Aorta (tissue), 5 donors: ENCODE measurements at places on chromosomes 12 and 14. TPM values are rescaled to one million over a fixed set of nuclear protein-coding genes. Genes with fewer than 3 reads are reported as not detected.

DNA sequence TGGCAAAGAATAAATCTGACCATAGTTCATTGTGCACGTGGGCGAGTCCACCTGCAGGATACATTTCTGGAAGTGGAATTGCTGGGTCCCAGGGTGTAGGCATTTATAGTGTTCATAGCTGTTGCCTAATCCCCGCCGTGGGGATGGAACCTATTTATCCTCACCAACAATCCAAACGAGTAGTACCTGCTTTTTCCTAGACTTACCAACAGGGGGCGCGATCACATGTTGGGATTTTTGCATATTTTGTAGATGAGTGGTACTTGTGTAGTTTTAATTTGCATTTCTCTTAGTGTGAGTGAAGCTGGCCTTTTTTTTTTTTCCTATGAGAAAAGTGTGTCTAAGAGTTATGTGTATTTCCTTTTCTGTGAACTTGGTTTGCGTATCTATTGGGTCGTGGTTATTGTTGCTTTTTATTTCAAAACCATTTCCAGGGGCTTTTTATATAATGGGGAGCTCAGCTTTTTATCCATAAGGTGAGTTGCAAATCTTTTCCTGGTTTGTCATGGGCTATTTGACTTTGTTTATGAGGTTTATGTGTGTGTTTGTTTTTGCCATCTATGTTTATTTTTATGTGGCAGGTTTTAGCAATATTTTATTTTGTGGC, 67.2 kb downstream of the CCDC92 start:
- DNase-seq: peak; percentile 68

DNA sequence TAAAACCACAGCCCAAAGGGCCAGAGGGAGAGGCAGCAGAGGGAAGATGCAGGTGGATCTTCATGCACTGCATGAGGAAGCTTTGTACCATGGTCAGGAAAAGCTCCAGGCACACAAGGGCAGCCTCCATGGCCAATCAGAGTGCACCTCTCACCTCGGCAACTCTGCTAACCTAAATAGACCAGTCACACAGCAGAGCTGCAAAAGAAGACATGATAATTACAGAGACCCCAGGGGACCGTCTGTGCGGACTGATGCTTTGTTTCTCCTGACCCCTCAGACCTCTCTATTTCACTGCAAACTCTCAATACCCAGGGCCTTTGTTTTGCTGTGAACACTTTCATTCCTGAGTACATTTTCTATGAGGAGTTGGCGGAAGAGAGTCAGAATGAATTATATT, 10.7 kb upstream of the TCL1B start:
- no peak for DNase-seq

DNA sequence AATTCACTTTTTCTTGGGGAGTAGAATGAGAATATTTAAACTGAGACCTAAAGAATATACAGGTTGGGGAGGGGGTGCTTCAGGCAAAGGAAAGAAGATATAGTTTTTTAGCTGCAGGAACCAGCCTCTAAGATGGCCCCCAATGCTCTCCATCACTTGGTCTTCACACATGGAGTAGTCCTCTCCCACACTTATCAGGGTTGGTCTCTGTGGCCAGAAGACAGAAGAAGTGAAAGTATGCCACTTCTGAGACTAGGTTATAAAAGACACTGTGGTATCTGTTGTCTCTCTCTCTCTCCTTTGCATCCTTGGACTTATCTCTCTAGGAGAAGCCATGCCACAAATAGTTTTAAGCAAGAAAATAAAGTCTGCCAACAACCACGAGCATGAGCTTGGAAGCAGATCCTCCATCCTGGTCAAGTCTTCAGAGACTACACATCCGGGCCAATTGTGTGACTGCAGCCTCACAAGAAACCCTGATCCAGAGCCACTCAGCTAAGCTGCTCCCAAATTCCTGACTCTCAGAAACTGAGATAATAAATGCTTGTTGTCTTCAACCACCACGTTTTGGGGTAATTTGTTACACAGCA, 18.0 kb downstream of the PUS7L start:
- DNase-seq: no peak

GRCh38 chr14:75427126-75427481, 718 bp upstream of the JDP2 start:
- DNase-seq: peak; percentile 48

GRCh38 chr12:92657770-92658169, 45.0 kb upstream of the PLEKHG7 start:
- no peak for DNase-seq

DNA sequence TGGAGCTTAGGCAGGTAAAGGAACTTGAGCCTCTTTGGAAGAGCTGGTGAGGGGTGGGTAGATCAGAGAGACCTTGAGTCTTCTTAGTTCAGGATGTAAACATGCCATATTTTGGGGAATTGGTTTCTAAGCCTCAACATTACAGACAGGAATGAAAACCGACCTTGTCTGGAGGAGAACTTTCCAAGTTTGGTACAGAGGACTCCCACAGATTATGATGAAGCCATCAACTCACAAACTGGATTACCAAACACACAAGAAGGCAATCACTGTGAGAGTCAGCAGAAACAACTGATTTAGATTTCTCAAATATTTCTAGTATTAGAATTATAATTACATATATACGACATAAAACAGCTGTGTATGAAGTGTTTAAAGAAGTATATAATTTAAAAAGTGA, 22.3 kb upstream of the AMN1 start:
- DNase-seq: no peak

GRCh38 chr14:43085819-43086218, 1421.3 kb downstream of the FSCB start:
- no peak for DNase-seq

- no peak for DNase-seq
Measured at GRCh38 chr14:64800000-64800399, 79.7 kb downstream of the SPTB start.

TAS2R46 gene
- 3.9 TPM for total RNA-seq

SLC6A12 gene
- total RNA-seq: 1.3 TPM

GPRC5D gene
- total RNA-seq: 0.39 TPM

KCNH5 gene
- not detected for total RNA-seq

NRXN3 gene
- total RNA-seq: 16.6 TPM

SIX4 gene
- total RNA-seq: 6.0 TPM

MYF5 gene
- not detected for total RNA-seq
